ENCODE measurements at places on chromosomes 1 and 21. TPM values are rescaled to one million over a fixed set of nuclear protein-coding genes. Genes with fewer than 3 reads are reported as not detected.

DNA sequence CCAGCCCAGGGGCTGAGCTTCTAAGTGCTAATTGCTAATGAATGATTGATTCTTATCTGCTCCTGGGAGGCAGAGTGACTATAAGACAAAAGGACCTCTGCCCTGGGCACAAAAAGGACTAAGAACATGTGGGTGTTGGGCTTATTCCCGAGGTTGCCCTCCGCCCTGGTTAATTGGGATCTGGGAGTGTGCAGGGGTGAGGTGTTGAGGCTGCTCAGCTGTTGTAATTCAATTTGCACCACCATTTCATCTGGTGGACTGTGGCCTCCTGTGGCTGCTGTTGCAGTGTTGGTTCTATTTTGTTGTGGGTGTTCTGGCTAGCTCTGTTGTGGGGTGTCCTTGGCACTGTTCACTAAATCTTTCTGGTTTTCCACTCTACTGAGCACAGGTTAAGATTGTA lies 13.3 kb downstream of the KNCN start:
- H3K4me1 ChIP-seq: peaks cover 7% of the 10 kb centered on the region
- no peak overlapping the region for H3K27ac ChIP-seq
- H3K27me3 ChIP-seq: peaks cover 30% of the 10 kb centered on the region
- DNase-seq: no peak

DNA sequence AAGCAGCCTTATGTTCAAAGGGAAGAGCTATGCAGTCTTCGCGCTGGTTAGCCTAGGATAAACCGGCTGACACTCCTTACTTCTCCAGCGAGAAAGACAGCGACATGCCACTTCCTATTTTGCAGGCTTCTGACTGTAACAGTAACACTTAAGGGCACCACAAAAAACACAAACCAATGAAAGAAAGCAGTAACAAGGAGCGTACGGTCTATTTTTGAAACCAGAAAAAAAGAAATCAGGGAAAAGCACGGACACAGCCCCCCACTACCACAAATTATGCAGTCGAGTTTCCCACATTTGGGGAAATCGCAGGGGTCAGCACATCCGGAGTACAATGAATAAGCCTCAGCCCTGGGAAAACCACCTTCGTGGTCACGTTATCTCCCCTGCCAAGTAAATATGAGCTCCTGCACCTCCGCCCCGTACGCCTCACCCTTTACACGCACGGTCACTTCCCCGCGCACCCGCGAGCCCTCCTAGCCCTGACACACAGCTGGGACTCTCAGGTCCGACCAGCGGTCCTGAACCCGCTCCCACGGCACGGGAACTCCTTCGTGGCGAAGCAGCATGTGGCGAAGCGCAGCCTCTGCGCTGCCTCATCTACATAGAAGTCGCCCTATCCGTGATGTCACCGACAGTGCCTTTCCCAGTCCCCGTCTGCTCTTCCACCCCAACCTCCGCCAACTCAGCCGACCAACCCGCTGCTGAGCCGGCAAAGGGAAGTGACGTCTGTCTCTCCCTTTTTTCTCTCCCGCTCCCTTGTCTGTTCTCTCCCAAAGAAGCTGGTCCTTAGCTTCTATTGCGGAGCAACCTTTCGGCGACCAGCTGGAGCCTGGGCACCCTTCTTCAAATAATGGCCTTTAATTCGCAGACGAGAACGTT lies 40.9 kb upstream of the PPIAL4F start:
- H3K36me3 ChIP-seq: no peaks in the 10 kb centered on the region
- DNase-seq: peak; percentile 61
- no peaks in the 10 kb centered on the region for H3K27me3 ChIP-seq
- peak overlapping the region; percentile 53 for H3K4me3 ChIP-seq

GRCh38 chr1:148362626-148363438 lies 120.3 kb downstream of the PPIAL4G start:
- no peaks in the 10 kb centered on the region for H3K27me3 ChIP-seq
- no peak overlapping the region for H3K27ac ChIP-seq
- peak overlapping the region; percentile 75 for H3K4me3 ChIP-seq

GRCh38 chr21:44378646-44379514 lies 25.5 kb downstream of the TRPM2 start:
- H3K4me3 ChIP-seq: no peak overlapping the region
- no peak for DNase-seq
- H3K27ac ChIP-seq: no peak overlapping the region
- H3K36me3 ChIP-seq: no peaks in the 10 kb centered on the region
- H3K4me1 ChIP-seq: peaks cover 7% of the 10 kb centered on the region

DNA sequence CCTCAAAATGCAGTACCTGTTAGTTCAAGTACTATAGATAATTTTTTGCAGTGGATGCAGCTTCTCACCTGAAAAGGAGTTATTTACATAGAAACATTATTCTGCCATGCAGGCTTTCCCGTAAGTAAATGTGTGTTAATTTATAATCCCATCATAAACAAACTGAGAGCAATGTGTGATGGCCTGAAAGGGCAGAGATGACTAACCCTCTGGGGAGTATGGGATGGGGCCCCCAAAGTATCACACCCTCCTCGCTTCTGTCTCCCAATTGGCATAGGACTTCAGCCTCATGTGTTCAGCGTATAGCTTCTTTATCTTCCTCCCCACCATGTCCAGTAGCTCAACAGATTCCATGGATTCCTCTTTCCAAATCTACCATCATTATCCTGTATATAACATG lies 7.6 kb downstream of the HMGCL start:
- no peak for DNase-seq
- no peak overlapping the region for H3K4me3 ChIP-seq
- H3K4me1 ChIP-seq: no peaks in the 10 kb centered on the region
- peaks cover 13% of the 10 kb centered on the region for H3K36me3 ChIP-seq
- H3K27me3 ChIP-seq: no peaks in the 10 kb centered on the region

Gene TP73
- total RNA-seq: 0.21 TPM

Gene FAM131C
- not detected for total RNA-seq

Gene TSACC
- total RNA-seq: not detected

Data from T-cell (primary cell).